ENCODE measurements at places on chromosomes 5 and 9.
A peak's percentile ranks its signal among the peaks of the same experiment; 100 is the strongest.

DNA sequence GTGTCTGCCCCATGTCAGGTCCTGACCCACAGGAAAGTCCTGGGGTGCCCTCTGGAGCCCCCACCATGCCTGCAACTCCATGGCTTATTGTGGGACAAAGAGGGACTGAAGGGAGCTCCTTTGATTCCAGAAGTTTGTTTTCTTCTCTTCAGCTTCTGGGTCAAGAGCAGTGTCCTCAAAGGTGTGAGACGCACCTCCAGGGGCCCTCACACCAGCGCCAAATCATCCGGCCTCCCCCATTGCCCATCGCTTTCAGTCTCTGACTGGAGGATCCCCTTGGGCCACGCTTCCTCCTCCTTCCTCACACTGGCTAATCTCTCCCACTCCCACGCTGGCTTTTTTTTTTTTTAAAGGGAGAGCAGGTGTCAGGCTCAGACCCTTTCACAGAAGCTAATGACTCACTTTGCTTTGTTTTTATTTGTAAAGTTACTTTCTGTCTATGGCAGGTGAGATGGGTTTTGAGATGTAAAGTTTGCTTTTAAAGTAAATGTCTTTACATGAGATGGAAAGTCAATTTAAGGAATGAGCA lies 16.7 kb downstream of the CDHR2 start:
- DNase-seq: no peak

DNA sequence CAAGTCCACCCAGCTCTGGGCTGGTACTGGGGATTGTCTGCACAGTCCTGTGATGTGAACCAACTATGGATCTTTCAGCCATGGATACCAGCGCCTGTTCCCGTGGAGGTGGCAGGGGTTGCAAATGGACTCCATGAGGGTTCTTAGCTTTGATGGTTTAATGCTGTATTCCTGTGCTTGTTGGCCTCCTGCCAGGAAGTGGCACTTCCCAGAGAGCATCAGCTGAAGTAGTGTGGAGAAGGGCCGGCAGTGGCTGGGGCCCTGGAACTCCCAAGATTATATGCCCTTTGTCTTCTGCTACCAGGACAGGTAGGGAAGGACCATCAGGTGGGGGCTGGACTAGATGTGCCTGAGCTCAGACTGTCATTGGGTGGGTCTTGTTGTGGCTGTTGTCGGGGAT lies 1104.8 kb upstream of the COX7C start:
- no peak for DNase-seq

- DNase-seq: peak; percentile 52
These were observed 1651.8 kb downstream of the MAT2B start for GRCh38 chr5:165157219-165157618.

GRCh38 chr9:84285381-84285780 lies 55.2 kb downstream of the SLC28A3 start:
- no peak for DNase-seq

- DNase-seq: no peak
These were observed 138.6 kb downstream of the ARRDC3 start for GRCh38 chr5:91244380-91245073.

- DNase-seq: no peak
These were observed 320.1 kb downstream of the OSTF1 start for GRCh38 chr9:75408391-75408790.

DNA sequence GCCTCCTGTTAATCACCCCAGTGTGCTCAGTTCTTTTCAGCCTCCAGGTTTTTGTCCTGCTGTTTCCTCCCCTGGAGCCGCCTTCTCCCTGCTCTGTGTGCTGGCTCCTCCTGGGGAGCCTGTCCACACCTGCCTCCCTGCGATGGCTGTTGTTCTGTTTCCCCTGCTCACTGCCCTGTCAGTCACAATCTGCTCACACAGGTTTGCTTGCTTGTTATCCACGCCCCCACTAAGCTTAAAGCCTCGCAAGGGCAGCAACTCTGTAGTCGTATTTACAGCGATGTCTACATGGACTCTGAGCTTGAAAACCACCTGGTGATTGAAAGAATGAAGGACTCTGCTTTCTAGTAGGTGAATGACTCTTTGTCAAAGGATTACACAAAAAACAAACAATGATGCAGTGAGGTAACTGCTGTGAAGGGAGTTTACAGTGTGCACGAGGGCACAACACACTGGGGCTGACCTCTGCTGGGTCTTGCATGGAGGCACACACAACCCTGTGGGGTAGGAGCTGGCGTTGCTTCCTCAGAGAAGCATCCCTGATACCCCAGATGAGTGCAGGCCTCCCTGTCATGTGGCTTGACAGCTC lies 39.6 kb upstream of the TEX48 start:
- no peak for DNase-seq

DNA sequence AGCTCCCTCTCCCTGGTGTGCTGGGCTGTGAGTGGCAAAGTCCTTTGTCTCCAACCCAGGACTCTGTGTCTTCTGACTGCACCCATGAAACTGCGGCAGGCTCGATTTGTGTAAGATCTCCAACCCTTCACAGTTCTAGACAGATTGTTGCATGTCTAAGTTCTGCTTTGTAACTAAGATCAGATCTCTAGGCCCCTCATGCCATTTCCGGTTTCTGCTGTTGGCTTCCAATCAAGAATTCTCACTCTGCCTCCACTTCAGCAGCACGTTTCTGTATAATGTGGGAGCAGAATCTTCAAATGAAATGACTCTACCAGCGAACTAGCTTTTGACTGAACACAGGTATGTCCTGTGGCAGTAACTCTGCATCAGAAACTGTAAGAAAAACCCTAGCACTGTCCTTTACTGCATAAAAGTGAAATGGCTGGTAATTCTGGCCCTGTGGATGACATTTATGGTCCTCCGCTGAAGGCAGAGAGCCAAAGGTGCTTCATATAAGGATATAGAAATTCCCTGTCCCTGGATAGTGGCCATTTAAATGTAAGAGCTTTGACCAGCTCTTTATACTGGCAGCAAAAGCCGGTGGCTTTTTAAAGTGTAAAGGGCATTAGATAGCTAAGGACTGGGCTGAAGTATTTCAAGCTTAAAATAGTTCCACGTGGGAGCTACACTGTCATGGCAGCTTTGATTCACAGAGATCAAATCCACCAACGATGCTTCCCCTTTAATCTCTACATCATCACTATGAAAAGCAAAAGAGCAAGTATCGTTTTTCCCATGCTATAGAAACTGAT lies 319.0 kb upstream of the CDH6 start:
- no peak for DNase-seq

- DNase-seq: peak; percentile 76
These were observed 2.0 kb upstream of the ZNF462 start for GRCh38 chr9:106860721-106861639.

DNA sequence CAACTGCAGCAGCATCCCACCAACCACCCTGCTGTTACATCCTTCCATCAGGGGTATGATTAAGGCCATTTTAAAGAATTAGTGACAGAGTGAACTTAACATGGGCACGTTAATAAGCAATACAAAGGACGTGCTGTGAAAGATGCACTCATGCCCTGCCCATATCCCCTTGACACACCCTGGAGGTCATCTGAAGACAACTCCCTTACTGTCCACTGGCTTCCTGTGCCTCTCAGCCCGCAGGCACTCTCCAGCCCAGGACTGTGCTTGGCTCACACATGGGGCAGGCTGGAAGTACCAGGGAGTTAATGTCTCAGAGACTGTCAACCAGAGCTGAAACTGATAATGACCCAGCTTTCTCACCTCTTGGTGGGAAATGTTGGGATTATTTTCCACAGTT lies 81.8 kb downstream of the TRIM36 start:
- DNase-seq: no peak

DNA sequence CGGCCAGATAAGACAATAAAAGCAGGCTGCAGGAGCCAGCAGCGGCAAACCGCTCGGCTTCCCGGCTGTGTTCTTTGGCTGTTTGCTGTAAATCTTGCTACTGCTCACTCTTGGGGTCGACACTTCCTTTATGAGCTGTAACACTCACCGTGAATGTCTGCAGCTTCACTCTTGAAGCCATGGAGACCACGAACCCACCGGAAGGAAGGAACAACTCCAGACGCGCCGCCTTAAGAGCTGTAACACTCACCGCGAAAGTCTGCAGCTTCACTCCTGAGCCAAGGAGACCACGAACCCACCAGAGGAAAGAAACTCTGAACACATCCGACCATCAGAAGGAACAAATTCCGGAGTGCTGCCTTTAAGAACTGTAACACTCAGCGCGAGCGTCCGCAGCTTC lies 451.7 kb downstream of the AGTPBP1 start:
- DNase-seq: no peak

GRCh38 chr9:120475341-120475740 lies 104.6 kb downstream of the CDK5RAP2 start:
- no peak for DNase-seq

DNA sequence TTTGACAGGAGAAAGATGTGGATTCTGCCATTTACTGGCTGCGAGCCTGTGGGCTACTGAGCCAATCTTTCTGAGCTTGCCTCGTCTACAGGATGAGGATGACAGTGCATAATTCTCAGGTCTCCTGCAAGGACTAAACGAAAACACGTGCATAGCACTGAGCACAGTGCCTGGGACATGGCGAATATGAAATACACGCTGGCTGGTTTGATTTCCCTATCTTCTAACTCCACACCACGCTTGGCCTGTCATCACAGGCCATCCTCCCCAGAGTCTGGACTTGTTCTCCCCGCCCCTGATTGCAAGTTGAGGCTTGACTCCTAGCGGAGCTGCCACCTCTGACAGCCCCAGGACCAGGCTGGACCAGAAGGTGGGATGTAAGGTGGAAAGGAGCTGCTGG lies 37.9 kb downstream of the ARPC5L start:
- DNase-seq: no peak

- no peak for DNase-seq
These were observed 77.4 kb downstream of the OTULIN start for GRCh38 chr5:14741801-14742440.

GRCh38 chr5:143692342-143692741 lies 119.6 kb upstream of the HMHB1 start:
- no peak for DNase-seq

GRCh38 chr5:34503379-34504253 lies 152.5 kb upstream of the RAI14 start:
- DNase-seq: no peak

DNA sequence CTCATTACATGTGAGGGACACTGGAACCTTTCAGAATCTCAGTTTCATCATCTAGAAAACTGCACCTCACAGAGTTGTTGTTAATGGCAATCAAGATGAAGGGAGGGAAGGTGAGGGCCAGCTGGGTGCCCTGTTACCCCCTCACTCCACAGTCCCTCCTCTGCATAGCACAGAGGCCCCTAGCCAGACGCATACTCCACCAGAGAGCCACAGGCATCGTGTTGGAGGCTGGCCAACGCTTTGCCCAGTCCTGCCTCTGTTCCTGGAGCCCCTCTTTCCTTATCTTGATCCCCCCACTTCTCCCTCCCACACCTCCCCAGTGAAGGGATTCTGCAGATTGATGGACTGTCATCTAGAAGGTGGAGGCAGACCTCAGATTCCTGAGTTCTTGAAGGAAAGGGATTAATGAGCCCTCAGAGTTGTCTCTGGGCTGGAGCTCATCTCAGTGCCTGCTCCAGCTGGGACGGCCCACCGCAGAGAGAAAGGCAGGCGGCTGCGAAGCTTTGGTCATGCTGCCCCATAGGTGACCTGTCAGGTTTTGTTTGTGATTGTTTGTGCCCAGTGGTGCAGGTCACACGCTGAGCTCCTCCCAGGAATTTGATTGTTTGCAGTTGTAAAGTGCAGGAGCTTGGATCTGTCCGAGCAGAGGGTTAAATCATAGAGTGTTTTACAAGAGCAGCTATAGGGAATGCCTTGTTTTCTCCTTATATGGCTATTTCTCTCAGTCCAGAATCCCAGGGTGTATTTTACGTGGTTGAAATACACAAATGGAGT lies 487.3 kb downstream of the CCDC171 start:
- peak; percentile 91 for DNase-seq

DNA sequence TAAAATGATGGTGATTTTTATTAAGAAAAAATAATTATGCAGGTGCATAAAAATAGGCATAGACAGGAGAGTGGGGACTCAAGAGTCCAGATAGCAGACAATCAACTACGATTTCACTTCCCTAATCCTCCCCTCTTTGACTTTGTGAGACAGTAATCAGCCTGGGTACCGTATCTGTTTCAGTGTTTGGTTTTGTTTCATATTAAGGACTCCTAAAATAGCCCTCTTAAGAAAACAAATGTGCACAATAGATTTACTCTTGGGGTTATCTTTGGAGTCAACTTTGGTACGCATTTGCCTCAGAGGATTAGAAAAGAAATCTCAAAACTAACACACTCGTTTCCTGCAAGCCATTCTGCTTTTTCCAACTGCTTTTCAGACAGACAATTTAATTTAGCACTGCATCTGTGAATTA lies 96.3 kb downstream of the ZNF608 start:
- DNase-seq: no peak

- DNase-seq: no peak
These were observed 41.6 kb upstream of the PANK3 start for GRCh38 chr5:168620807-168621206.

DNA sequence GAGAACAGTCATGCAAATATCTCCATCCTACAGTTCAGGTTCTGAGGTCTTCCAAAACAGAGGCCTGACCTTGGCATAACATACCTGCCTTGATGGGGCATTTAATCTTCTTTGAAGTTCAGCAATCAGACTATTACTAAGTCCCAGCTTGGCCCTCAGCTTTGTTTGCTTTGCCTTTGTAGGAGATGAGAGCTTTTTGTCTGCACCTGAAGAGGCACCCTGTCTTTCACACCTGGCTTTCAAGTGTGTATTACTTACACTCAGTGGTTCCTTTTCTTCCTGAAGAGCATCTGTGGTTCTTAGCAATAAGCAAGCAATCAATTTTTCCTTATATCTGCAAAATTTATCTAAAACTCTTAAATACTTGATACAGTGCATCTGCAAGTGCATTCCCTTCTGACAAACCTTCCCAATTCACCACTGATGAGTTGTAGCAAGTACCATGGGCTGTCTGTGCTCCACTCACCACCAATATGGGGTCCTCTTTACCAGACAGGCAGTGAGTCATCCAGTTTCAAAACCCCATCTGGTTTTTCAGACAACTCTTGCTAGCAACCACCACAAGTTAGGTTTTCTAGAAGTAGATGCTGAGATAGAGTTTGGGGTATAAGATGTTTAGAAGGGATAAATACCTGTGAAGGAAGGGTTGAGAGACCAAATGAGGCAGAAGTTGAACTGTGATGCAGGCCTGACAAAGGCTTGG lies 100.2 kb downstream of the HINT1 start:
- no peak for DNase-seq

GRCh38 chr5:13609504-13609903 lies 335.0 kb downstream of the DNAH5 start:
- no peak for DNase-seq

- DNase-seq: no peak
These were observed 18.9 kb upstream of the NTNG2 start for GRCh38 chr9:132142924-132143323.
